ENCODE measurements at places on chromosomes 12 and 14. TPM values are rescaled to one million over a fixed set of nuclear protein-coding genes. Genes with fewer than 3 reads are reported as not detected.

Gene KLHL33
- 0.71 TPM for polyA plus RNA-seq

Gene ITGA7
- polyA plus RNA-seq: 46.5 TPM

Gene AKAP3
- polyA plus RNA-seq: 5.1 TPM

Gene CLEC9A
- polyA plus RNA-seq: 0.10 TPM

Gene DCN
- polyA plus RNA-seq: 866 TPM

Gene CCDC38
- polyA plus RNA-seq: not detected

Gene KRT1
- 0.34 TPM for polyA plus RNA-seq

Gene FOXG1
- polyA plus RNA-seq: 0.04 TPM

Gene ASB2
- 0.39 TPM for polyA plus RNA-seq

Gene TAC3
- polyA plus RNA-seq: 7.6 TPM

Gene PTPRB
- 20.9 TPM for polyA plus RNA-seq

Gene RPS6KL1
- 0.72 TPM for polyA plus RNA-seq

Gene MYF5
- polyA plus RNA-seq: not detected

Gene SOX5
- 7.1 TPM for polyA plus RNA-seq

Gene VRTN
- not detected for polyA plus RNA-seq

Gene TFCP2
- polyA plus RNA-seq: 64.7 TPM

Gene ACSS3
- 35.9 TPM for polyA plus RNA-seq

Gene STXBP6
- 10.9 TPM for polyA plus RNA-seq

Gene LRFN5
- polyA plus RNA-seq: 10.2 TPM

Gene NAV3
- polyA plus RNA-seq: 10.2 TPM

Gene CYP27B1
- 0.72 TPM for polyA plus RNA-seq

Gene LAG3
- 3.1 TPM for polyA plus RNA-seq

Gene ACACB
- 14.5 TPM for polyA plus RNA-seq

Gene C12orf60
- polyA plus RNA-seq: 4.9 TPM

Gene GPX2
- polyA plus RNA-seq: 2.4 TPM

Gene GPRC5D
- 0.49 TPM for polyA plus RNA-seq

Gene KLRC2
- polyA plus RNA-seq: not detected

Gene PMEL
- 2.0 TPM for polyA plus RNA-seq

Gene AQP2
- 0.76 TPM for polyA plus RNA-seq

Gene NINJ2
- 4.6 TPM for polyA plus RNA-seq
